ENCODE measurements at places on chromosomes 12 and 14. TPM values are rescaled to one million over a fixed set of nuclear protein-coding genes. Genes with fewer than 3 reads are reported as not detected.

The SLC6A12 gene
- 0.78 TPM for total RNA-seq

DNA sequence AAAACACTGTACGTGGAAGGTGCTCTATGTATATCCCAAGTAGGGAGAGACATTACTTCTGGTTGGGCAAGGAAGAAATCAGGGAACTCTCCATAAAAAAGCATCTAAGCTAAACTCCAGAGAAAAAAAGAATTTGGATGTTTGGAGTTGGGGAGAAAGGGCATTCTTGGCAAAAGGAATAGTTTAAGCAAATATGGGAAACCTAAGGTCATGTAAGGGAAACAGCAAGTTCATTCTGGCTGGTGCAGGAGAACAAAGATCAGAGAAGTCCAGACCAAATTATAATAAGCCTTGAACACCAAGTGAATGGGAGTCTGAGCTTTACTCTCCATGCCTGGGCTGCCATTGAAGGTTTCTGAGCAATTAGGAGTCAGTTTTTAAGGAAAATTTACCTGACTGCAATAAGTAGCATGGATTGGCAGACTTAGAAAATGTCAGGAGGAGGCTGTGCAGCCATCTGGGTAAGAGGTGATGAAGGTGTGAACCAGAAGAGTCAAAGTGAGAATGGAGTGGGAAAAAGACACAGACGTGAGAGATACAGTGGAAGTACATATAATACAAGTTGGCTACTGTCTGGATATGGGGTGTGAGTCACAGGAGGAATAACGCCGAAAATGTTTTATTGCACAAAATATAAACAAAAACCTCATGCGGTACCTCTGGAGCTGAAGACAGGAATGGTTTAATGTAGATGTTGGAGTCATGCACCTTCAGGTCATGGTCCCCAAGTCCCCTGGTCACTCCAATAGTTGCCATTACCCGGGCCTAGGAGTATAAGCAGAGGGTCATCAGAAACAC, 222.6 kb downstream of the MON2 start:
- no peaks in the 10 kb centered on the region for H3K4me1 ChIP-seq
- H3K4me3 ChIP-seq, result no peak overlapping the region
- no peak overlapping the region for H3K27ac ChIP-seq
- no peaks in the 10 kb centered on the region for H3K27me3 ChIP-seq
- no peaks in the 10 kb centered on the region for H3K36me3 ChIP-seq

DNA sequence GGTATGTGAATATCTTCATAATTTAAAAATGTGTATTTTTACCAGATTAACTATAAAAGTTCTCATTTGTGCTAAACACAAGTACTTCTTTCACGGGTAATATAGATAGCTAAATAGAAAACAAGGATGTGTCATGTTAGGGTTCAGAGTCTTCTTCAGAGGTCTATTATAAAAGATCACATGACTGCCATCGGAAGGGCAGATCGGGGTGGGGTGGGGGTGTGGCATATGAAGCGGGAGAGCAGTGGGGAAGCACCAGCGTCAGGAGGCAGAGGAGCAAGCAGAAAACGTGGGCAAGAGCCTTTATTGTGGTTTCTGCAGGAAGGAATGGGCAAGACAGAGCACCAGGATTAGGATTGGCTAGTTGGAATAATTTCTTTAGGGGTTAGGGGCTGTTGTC, 63.7 kb upstream of the DNM1L start:
- H3K27me3 ChIP-seq, result peaks cover 2% of the 10 kb centered on the region
- DNase-seq, result no peak
- H3K4me3 ChIP-seq, result no peak overlapping the region

DNA sequence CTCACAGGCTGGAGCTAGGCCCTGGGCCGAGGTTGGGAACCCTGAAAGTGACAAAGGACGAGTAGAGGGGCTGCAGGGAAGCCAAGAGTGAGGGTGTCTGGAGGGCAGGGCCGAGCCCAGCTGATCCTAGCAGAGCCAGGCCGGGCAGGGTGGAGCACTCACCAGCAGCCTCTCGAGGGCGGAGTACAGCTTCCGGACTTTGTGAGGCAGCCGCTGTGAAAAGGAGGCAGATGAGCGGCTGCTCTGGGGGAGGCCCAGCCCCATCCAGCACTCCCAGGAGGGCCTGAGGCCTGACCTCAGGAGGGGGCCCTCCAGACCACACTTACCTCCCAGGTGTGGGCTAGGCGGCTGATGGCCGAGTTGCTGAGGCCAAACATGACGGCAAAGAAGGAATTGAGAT, 14.7 kb upstream of the ENDOU start:
- H3K27ac ChIP-seq, result no peak overlapping the region
- peaks cover 29% of the 10 kb centered on the region for H3K4me1 ChIP-seq
- H3K36me3 ChIP-seq, result no peaks in the 10 kb centered on the region
- no peaks in the 10 kb centered on the region for H3K27me3 ChIP-seq
- DNase-seq, result no peak

GRCh38 chr14:33610121-33610520, 340.8 kb downstream of the EGLN3 start:
- H3K4me1 ChIP-seq, result no peaks in the 10 kb centered on the region
- H3K36me3 ChIP-seq, result no peaks in the 10 kb centered on the region
- no peak overlapping the region for H3K4me3 ChIP-seq
- H3K27me3 ChIP-seq, result peaks cover 2% of the 10 kb centered on the region
- no peak overlapping the region for H3K27ac ChIP-seq

GRCh38 chr14:65169351-65169750, 67.0 kb upstream of the MAX start:
- DNase-seq, result no peak
- peaks cover 9% of the 10 kb centered on the region for H3K27me3 ChIP-seq
- peak overlapping the region; percentile 12 for H3K27ac ChIP-seq
- peaks cover 11% of the 10 kb centered on the region for H3K4me1 ChIP-seq

GRCh38 chr14:79442786-79443185, 768.5 kb downstream of the DIO2 start:
- no peaks in the 10 kb centered on the region for H3K36me3 ChIP-seq
- no peak for DNase-seq
- peaks cover 2% of the 10 kb centered on the region for H3K27me3 ChIP-seq

GRCh38 chr12:102961466-102961855, 4.0 kb downstream of the ASCL1 start:
- H3K27ac ChIP-seq, result no peak overlapping the region
- H3K4me1 ChIP-seq, result peaks cover 31% of the 10 kb centered on the region
- peaks cover 10% of the 10 kb centered on the region for H3K36me3 ChIP-seq
- H3K27me3 ChIP-seq, result peaks cover 74% of the 10 kb centered on the region

Data from naive thymus-derived CD8-positive, alpha-beta T cell (primary cell).